HS-5 (cell line): ENCODE measurements at places on chromosomes 11 and 22.
A peak's percentile ranks its signal among the peaks of the same experiment; 100 is the strongest.

DNA sequence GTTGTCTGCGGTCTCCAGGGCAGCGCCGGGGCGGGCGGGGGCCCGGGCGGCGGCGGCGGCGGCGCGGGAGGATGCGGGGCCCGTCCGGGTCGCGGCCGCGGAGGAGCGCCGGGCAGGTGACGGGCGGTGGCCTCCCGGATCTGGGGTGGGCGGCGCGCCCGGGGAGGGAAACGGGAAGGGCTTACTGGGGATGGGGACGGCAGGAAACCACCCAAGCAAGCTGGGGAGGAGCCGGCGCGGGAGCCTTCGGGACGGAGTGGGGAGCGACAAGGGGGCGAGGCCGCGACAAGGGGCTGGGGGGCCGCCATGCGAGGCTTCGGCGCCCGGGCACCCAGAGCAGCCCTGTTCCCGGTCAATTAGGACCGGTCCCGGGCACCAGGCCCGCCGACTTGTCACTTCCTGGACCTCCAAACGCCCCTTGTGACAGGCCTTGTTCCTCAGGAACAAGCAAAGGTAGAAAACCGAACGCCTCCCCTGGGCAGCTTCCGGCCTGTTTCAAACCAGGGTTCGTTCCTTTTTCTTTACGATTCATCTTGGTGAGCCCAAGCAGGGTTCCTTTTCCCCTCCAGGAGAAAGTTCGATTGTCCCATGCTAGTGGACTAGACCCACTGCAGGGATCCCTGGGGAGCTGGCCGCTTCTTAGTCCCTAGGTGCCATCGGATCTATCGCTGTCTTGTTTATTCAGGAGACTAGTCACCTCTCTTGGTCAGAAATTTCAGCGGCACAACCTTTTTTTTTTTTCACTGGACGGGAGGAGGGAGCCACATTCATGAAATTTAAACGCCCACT, 492 bp downstream of the JHY start:
- DNase-seq, result peak; percentile 20

DNA sequence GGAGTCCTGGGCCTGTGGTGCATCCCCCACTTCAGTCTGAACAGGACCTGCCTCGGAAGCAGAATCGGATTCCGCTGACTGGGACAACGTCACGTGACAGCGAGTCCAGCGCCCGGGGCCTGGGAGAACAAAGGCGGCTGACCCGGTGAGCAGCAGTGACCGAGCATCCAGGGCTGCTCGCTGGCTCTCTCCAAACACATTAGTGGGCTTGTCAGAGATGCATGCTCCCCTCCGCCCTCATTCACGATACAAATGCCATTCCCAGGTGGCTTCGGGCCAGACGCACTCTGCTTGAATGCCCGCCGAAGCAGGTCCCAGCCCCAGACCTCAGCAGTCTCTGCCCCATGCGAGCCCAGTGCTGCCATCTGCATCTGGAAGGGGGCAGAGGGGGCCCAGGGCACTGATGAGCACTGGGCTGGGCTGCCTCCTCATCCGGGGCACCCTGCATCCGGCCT, 91.0 kb downstream of the WNT7B start:
- DNase-seq, result no peak

DNA sequence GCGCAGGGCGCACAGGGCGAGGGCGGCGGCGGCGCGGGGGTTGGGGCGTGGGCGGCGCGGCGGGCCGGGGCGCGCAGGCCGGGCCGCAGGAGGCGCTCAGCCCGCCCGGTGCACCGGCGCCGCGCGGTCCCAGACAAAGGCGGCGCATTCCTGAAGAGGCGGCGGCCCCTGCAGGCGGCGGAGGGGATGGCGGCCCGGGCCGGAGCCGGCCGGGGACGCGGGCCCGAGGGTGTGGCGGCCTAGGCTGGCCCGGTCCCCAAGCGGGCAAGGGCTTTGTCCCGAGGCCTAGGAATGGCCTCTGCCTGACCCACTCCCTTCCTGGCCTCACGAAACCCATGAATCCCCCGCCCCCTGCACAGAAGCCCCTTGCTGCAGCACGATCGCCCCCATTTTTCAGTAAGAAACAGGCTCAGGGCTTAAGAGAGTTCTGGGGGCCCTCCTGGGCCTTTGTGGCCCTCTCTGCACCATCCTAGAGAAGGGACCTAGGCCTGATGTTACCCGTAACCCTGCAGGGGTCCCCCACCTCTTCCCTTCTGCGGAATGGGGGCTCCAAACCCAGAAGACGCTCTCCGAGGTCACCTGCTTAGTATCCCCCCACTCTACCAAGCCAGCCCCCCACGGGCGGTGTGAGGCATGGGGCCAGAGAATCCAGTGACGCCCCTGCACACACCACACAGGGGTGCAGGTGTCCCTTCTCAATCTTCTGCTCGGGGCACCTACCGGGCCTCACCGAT, at the start of gene RTN4R:
Gene RTN4R, minus strand, starts transcription at position 40 of the 734 bp plus-strand sequence. CDS start 226 bp downstream, outside the sequence.
- DNase-seq, result no peak

- no peak for DNase-seq
Observed at GRCh38 chr11:127218275-127218608, 217.7 kb upstream of the KIRREL3 start.

GRCh38 chr11:1932105-1932480, 12.6 kb downstream of the TNNT3 start:
- no peak for DNase-seq

DNA sequence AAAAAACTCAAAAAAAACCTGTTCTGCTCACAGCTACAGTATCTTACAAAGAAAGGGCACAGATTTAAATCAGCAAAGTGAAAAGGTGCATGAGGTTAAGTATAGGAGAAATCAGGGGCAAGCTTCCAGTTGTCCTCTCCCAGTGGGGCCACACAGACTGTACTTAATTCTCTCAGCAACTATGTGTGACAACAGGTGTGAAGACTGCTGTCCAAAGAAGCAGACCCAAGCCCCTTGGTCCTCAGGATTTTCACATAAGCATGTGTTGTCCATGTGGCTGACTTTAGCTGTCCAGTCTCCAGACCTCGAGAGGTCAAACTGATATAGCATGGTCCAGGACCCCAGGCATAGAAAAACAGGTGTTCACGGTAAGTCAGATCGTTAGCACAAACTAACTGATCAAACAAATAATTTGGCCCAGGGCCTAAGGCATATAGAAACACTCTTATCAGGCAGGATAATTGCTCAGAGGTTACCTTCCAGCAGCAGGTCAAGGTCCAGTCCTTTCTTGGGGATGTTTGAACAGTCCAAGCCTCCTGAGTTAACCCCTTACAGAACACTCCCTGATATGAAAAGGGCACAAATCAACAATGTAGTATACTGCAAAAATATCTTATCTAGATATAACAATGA, 21.1 kb upstream of the CSTF3 start:
- no peak for DNase-seq

GRCh38 chr11:35183326-35183925, 44.5 kb downstream of the CD44 start:
- DNase-seq, result no peak

DNA sequence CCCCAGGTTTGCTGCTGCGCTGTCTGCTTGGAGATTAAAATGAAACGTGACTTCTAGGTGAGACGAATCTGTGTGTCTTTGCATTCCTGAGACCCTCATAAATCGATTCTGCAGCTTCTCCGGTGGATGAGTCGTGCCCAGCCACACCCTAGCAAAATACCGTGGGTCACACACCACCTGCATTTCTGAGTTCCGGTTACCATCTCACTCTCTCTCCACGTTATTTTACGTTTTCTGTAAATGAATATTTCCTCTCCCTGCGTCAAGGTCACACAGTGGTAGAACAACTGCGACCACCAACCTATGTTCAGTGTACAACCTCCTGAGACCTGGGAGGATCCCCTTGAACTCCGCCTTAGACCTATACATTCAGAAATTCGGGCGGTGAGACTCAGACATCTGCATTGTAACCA, 1.1 kb downstream of the YWHAH start:
- no peak for DNase-seq

GRCh38 chr22:35312198-35313059, 12.7 kb downstream of the TOM1 start:
- no peak for DNase-seq

DNA sequence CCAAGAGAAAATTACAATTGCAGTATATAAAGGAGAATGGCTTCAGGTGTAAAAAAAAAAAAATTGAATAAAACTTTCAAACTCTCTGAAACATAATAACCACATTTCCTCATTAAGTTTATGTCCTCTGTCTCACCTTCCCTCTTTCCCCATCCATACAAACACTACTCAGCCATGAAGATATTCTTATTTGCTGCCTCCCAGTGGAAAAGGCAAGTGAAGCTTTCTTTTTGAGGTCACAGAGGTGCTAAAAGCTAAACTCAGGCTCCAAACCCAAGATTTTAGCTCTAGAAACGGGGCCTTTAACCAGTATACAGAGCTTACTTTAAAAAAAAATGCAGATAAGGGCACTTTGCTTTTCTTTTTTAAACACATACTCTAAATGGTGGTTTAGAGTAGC, 1568.5 kb downstream of the FAM181B start:
- DNase-seq, result no peak

GRCh38 chr22:23984430-23984829, 4.5 kb downstream of the GSTT2 start:
- DNase-seq, result no peak

DNA sequence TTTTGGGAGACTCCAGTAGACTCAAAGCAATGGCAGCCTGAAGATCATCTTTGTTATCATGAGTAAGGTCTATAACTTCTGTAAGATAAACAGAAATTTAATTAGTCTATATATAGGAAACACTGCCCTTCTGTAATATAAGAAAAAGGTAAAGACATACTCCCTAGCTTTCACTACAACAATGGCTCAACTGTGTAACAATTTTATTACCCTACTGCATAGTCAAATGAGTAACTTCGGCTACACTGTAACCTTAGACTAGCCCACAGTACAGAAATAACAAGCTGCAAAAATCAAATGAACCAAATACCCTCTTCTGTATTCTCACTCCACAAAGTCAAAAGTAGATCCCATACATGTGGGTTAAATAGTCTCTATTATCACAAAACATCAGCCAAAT, 33.7 kb downstream of the USP28 start:
- no peak for DNase-seq

DNA sequence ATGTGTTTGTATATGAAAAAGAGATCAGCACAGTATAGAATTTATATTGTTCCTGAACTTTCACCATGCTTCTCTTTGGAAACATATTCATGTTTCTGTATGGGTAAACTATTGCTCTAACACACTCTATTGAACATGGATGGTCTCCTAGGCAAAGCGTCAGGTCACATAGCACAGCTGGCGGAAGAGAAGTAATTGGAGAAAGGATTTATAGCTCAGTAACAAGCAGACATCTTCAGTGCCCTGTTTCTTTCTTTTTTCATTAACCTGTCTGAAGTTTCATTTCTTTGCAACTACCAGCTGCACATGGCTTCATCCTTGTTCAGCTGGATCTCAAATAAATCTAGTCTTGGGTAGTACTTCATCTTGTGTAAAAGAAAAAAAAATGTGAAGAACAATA, 84.4 kb upstream of the TRPC6 start:
- DNase-seq, result no peak

GRCh38 chr22:34105461-34106062, 185.3 kb upstream of the LARGE1 start:
- DNase-seq, result no peak

DNA sequence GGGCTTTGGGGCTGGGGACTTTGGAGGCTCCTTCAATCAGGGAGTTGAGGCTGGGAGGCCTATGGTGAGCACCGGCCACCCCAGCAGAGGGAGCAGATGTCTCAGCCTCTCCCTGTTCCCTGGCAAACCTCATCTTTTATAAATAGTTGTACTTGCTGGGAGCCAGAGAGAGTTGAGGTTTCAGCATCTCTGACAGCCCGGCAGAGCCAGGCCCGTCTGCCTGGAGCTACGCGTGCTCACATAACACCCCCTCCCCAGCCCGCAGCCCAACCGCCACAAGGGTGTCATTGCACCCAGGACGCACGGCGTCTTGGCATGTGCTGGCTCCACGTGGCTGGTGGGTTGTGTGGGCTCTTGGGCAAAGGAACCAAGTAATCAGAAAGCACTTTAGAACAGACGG, 127.1 kb downstream of the CHST1 start:
- no peak for DNase-seq

DNA sequence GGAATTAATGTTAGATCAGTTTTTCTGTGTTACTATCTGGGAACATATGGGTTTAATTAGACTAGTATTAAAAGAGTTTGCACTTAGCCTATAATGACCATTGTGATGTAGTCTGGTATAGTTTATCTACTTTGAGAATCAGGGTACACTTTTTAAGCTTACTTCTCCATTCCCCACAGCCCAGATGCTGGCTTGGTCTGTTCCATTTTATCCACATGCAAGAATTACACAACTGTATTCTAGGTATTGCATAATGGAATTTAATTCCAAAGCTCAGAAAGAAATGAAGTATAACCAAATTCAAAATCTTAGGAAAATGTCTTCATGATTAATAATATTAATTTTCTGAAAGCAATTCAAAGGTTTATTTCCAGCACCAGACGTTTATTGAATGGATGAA, 122.2 kb upstream of the PDGFD start:
- DNase-seq, result no peak

GRCh38 chr11:67996622-67997474, 7.0 kb downstream of the UNC93B1 start:
- no peak for DNase-seq

GRCh38 chr11:112280268-112281126, 19.8 kb upstream of the PLET1 start:
- no peak for DNase-seq

- no peak for DNase-seq
Observed at GRCh38 chr22:20128902-20129746, 2.5 kb upstream of the ZDHHC8 start.

GRCh38 chr11:132410383-132410782, 1040.0 kb downstream of the NTM start:
- no peak for DNase-seq

DNA sequence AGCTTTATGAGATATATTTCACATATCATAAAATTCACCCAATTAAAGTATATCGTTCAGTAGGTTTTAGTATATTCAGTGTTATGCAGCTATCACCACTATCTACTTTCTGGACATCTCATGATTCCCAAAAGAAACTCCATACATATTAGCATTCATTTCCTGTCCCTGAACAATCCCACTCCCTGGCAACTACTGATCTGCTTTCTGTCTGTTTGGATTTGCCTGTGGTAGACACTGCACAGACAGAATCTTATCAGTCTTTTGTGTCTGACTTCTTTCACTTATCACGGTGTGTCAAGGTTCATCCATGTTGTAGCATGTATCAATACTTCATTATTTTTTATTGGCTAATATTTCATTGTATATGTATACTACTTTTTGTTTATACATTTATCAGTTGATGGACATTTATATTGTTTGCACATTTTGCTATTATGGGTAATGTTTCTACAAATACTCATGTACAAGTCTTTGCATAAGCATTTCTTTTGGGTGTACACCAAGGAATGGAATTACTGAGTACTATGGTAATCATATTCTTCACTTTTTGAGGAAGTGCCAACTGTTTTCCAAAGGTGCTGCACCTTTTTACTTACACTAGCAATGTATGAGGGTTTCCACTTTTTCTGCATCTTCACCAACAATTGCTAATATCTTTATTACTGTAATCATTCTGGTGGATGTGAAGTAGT, 373.9 kb downstream of the AASDHPPT start:
- no peak for DNase-seq

- no peak for DNase-seq
Observed at GRCh38 chr11:118851970-118852369, 31.7 kb upstream of the CXCR5 start.
